Stimulated activated CD8-positive, alpha-beta memory T cell treated with anti-CD3 and anti-CD28 coated beads, Interleukin-12 subunit alpha, Interleukin-12 subunit beta, amount 100 ng/mL, for 4 hours (primary cell): ENCODE measurements at places on chromosomes 12 and 14.

- DNase-seq: no peak
Measured at GRCh38 chr12:273382-273781, 10.7 kb upstream of the SLC6A13 start.

GRCh38 chr12:121117226-121117777 is 15.4 kb upstream of the P2RX7 start:
- no peak for DNase-seq

DNA sequence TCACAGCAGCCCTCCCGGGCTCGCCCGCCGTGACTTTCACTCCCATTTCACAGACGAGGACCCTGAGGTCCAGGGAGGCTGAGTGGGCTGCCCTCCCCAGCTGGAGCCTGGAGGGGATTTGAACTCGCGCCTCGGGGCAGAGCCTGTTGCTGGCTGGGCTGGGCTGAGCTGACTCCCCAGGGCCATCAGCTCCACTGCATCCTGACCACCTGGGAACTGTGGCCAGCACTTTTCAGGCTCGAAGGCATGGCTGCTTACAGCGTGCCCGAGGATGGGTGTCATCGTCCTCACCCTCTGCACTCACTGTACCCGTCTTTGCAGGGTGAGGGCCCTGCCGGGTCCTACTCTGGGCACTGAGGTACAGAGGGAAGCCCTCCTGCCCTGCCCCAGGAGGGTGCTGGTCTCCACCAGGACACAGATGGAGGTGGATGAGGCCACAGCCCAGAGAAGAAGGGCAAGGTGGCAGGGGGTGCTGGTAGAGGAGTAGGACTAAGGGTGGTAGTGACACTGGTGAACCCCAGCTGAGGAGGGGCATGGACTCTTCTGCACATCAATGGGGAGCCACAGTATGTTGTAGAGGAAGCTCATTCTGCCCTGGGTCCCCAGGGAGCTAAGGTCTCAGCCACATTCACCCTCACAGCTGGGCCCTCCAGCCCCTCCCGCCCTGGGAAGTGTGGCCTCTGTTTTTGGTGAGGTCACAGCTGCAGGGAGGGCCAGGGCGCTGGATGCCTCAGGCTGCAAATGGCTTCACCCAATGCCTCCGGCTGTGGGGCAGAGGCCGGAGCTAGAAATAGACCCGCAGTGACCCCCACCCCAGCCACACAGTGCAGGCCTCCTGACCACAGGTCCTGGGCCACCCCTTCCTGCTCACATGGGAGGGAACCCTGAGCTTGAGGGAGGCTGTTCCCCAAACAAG is 365.1 kb upstream of the SFSWAP start:
- no peak for DNase-seq

DNA sequence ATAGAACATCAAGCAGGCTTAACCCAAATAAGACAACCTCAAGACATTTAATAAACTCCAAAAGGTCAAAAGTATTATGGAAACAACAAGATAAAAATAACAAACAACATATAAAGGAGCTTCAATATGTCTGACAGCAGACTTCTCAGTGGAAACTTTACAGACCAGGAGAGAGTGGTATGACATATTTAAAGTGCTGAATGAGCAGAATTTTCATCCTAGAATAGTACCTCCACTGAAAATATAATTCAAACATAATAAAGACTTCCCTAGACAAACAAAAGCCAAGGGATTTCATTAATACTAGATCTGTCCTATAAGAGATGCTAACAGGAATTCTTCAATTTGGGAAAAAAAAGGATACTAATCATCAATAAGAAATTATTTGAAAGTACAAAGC is 1005.0 kb downstream of the TMTC2 start:
- no peak for DNase-seq

DNA sequence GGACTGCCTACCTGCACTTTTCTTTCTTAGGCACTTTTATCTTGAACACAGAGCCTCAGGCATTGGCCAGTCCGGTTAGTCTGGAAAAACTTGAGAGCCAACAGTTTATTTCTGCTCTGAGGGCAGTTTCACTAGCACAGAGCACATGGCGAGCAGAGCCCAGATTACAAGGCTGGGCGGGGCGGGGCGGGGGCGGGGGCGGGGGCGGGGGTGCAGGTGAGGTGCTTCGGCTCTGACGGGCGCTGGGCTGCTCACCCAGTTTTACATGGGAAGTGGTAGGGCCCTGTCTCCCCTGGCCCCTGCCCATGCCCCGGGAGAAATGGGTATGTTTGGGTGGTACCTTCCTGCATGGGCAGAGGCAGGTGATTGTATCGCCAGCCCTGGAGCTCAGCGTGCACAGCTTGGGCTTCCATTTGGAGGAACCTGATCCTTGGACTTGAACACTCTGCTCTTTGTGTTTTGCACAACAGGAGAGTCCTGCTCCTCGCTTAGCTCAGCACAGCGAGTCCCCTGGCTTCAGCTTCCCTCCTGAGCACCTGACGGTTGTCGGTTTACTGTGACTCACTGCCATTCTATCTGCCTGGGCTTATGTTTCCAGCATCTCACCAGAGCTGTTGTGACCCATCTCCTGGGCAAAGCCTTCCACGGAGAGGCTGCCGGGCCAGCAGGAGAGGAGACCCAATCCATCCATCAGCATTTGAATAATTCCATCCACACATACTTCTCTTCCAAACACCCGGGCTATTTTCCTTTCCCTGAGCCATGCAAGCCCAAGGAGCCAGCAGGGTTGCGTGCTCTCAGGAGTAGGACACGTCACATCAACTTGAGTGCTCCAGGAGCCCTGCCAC is 108.5 kb downstream of the ARF6 start:
- peak; percentile 58 for DNase-seq

- no peak for DNase-seq
Measured at GRCh38 chr12:65977384-65977783, 153.1 kb downstream of the HMGA2 start.

- DNase-seq: no peak
Measured at GRCh38 chr12:43132291-43132690, 419.7 kb downstream of the ADAMTS20 start.

GRCh38 chr14:68027276-68027675 is 207.7 kb downstream of the RAD51B start:
- DNase-seq: no peak

- DNase-seq: no peak
Measured at GRCh38 chr14:104830781-104831180, 29.9 kb downstream of the ZBTB42 start.

- DNase-seq: no peak
Measured at GRCh38 chr12:6478416-6478815, 7.9 kb upstream of the VAMP1 start.

DNA sequence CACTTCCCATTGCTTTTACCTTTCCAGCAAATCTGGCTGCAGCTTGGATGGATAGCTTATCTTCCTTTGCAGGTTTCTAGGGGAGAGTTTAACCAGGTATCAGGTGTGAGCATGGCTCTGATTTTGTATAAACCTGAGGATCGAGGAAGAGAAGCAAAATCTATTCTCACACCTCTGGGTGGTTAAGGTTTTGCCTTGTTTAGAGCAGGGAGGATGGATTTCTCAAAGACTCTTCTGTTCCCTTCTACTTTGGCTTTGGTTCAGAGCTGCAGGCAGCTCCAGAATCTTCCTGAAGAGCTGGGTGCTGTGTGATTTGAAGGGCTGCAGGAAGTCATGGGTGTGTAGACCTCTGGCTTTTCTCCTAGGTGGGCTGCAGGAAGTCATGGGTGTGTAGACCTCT is 1.7 kb downstream of the JDP2 start:
- no peak for DNase-seq

GRCh38 chr14:72847721-72848120 is 46.2 kb downstream of the DPF3 start:
- DNase-seq: no peak

DNA sequence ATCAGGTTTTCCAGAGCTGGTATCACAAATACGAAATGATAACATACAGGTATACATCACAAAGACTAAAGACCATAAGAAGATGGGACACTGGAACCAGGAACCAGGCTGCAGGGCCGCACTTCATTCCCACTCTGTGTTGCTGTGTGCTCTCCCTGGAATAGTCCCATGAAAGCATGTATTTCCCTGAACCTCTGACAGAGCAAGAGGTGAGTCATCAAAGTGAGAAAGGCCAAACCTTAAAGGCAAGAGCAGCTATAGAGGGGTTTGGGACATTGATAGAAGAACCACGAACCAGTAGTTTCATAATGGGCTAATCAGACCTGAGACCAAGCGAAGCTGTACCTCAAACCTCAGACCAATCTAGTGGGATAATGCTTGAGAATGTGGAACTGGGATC is 283.0 kb upstream of the PRKD1 start:
- DNase-seq: no peak

- no peak for DNase-seq
Measured at GRCh38 chr14:93234798-93235197, 27.7 kb downstream of the UBR7 start.

DNA sequence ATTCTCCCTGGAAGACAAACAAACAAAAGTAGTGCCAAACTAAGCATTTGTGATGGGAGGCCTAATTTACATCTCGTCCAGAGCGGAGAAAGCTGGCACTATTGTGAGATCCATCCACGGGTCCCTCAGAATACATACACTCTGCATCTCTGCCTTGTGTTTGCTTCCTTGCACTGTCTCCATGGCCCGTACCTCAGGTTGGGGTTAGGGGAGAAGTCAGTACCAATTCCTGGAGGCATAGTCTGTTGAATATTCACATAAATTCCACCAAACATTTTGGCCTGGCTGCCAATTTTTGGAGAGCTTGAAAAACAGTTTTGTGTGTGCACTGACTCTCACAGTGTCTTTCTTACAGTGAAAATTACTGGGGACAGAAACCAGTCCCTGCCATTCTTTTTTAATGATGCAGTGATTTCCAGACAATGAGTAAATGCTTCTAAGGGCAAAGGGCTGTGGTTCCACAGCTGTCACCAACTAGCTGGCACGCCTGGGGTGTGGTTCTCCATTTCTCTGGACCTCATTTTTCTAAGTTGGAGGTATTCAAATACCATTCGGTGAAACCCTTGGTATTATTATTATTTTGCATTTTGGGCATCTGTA is 119.7 kb upstream of the HIF1A start:
- no peak for DNase-seq

- no peak for DNase-seq
Measured at GRCh38 chr14:64725879-64726584, 21.8 kb downstream of the PLEKHG3 start.

GRCh38 chr14:79091381-79091963 is 921.3 kb downstream of the NRXN3 start:
- DNase-seq: no peak

- DNase-seq: no peak
Measured at GRCh38 chr14:92964124-92965109, 41.5 kb downstream of the CHGA start.

DNA sequence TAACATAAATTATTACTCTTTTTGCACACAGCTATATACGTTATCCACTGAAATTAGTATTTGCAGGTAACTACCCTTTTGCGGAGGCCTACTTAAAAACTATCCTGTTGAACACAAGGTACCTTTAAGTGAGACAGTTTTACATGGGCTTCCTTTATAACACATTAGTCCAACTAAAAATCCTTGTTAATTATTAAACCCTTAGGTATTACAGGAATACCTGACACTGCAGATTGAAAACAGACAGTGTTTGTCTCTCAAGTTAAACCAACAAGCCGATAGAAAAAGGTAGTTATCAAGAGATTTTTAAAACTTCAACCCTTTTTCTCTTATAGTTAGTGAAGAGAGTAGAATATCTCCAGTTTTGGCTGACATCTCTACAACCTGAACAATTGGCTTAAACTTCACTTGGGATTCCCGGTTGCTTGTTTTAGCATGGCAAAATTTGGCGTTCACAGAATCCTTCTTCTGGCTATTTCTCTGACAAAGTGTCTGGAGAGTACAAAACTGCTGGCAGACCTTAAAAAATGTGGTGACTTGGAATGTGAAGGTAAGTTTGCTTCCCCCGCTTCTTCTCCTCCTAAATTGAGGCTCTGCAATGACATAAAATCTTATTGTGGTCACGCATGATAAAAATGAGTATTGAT is at the start of gene MIA2:
TSS of gene MIA2 (plus strand) at position 236 of the 647 bp plus-strand sequence. CDS start at position 436, 200 bp downstream.
- DNase-seq: no peak

DNA sequence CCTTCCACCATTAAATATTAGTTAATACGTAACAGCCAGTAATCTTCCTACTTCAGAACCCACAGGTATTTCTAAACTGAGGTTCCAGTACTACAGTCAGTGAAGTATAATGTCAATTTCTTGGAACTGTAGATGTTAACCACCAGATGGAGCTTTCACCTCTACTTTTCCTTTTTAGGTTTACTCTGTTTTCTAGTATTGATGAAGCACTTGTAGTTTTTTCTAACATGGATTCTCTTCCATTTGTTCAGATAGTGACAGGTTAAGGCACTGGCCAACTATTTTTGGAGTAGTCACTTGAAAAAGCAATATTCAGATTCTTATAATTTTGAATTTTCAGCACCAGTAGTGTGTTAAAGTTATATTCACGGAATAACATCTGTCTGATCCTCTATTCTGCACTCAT is 4.6 kb upstream of the SEC23A start:
- DNase-seq: no peak

DNA sequence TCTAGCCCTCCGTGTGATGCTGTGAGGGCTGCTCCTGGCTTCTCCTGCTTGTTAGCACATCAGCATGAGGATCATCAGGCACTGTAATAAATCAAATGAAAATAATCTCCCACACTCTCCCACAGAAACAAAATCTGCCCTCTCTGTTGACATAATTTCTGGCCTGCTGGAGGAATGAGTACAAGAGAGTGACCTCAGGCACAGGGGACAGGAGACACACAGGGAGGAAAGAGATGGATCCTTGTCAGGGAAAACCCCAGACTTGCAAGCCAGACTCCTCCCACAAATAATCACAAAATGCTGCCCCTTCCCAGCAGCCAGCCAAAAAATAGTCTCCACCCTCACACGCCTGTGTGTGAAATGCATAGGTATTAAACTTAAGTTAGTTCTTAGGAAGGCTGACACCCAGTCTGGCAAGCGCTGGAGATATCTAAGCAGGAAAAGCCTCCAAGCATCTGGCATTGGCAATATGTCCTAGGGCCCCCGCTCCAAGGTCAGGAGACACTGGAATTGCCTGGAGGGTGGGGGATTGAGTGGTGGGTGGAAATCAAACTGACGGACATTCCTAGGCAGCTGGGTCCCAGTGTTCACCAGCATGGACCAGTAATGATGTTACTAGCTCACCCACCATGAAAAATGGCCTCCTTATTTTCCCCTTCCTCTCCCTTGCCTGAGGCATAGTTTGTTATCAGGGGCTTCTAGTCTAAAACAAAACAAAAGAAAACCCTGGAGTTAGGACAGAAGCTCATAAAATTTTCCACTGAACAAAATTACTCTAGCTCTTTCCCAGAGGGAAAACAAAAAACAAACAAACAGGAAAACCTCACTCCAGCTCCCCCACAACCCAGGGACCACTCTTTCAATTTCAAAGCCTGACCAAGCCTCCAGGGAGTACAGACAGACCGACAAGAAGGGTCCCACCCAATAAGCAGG is 22.0 kb downstream of the SMUG1 start:
- DNase-seq: no peak

GRCh38 chr12:3207175-3207574 is 130.0 kb downstream of the TSPAN9 start:
- no peak for DNase-seq

- no peak for DNase-seq
Measured at GRCh38 chr12:122979908-122980182, 636 bp upstream of the ARL6IP4 start.
